Activated CD8-positive, alpha-beta memory T cell treated with anti-CD3 and anti-CD28 coated beads, Interleukin-2, amount 10 ng/mL, durations not matched to agents 7 days and 5 days (primary cell): ENCODE measurements at places on chromosomes 6 and 20. TPM values are rescaled to one million over a fixed set of nuclear protein-coding genes. Genes with fewer than 3 reads are reported as not detected.

DNA sequence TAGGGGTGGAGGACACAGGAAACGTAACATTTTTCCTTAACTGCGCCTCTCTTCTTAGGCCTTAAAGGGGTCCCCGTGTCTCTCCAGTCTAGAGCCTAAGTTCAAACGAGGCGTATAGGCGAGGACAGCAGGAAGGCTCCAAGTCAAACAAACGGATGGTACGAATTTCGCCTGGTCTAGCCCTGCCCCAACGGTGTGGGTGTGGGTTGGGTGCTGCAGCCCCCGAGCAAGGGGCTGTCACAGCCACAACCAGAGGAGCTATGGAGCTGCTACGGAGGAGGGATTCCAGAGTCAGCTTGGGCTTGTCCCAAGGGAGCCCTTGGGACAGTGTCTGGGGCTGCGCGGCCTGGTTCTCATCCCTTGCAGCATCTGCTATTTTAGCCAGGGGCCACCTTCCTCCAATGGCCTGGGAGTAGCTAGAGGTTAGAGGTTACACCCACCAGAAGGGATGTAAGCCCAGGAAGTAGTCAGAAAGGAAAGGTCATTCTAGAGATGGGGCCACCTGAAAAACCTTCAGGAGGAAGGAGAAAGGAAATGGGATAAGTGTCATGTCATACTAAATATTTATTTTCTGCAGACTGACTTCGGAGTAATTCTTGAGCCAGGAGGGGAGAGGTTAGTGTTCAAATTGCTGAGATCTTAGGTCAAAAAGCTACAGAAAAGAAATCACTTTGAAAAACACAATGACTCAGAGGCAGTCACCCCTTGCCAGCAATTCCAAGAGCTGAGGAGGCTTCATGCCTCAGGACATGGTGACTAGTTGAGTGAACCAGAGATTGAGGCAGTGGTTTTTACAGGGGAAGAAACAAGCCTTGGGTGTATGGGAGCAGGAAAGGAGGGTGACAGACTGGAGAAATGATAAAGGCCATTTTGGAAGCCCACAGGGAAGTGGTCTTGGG, 21.7 kb downstream of the VPS52 start:
- H3K27me3 ChIP-seq: peaks cover 10% of the 10 kb centered on the region
- peaks cover 24% of the 10 kb centered on the region for H3K36me3 ChIP-seq
- peaks cover 37% of the 10 kb centered on the region for H3K4me1 ChIP-seq

SMOC2 gene
- not detected for total RNA-seq

AVP gene
- not detected for total RNA-seq

DNA sequence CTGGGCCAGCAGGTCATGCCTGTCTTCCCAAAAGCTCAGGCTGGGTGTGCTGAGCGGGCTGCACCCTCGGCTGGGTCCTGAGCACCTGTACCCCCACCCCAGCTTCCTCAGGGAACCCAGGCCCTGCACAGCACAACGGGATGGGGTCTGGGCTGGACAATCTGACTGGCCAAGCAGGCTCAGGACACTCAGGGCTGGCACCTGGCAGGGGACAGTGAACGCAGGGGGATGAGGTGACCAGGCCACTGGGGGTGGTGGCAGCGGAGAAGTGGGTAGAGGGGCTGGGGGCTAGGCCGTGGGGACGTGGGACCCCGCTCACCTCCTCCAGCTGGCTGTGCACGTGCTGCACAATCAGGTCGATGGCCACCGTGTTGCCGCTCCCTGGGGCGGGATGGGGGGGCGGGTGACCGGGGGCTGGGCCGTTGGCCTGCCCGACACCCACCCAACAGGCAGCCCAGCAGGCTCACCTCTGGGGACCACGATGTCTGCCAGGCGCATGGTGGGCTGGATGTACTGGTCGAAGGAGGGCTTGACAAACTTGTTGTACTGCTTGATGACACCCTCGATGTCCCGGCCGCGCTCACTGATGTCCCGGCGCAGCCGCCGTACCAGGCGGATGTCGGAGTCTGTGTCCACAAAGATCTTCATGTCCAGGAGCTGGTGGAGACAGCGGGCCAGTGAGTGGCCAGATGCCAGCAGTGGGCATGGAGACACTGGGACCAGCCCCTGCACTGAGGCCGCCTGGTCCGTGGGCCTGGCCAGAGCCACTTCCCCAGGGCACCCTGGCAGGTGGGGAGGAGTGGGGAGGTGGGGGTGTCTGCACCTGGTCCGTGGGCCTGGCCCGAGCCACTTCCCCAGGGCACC, 11.9 kb downstream of the UCKL1 start:
- no peak for DNase-seq
- no peak overlapping the region for H3K4me3 ChIP-seq
- peaks cover 11% of the 10 kb centered on the region for H3K36me3 ChIP-seq
- H3K4me1 ChIP-seq: peaks cover 35% of the 10 kb centered on the region

GRCh38 chr20:35404614-35405259, 7.0 kb downstream of the UQCC1 start:
- no peaks in the 10 kb centered on the region for H3K27me3 ChIP-seq
- H3K27ac ChIP-seq: peak overlapping the region; percentile 60
- H3K4me1 ChIP-seq: peaks cover 34% of the 10 kb centered on the region
- H3K36me3 ChIP-seq: peaks cover 48% of the 10 kb centered on the region
- no peak overlapping the region for H3K4me3 ChIP-seq
- peak; percentile 49 for DNase-seq
